Activated CD8-positive, alpha-beta memory T cell treated with anti-CD3 and anti-CD28 coated beads for 1 hour (primary cell): ENCODE measurements at places on chromosomes 4 and X.

- no peak for DNase-seq
Observed at GRCh38 chrX:14630733-14631132, 101.4 kb downstream of the GLRA2 start.

DNA sequence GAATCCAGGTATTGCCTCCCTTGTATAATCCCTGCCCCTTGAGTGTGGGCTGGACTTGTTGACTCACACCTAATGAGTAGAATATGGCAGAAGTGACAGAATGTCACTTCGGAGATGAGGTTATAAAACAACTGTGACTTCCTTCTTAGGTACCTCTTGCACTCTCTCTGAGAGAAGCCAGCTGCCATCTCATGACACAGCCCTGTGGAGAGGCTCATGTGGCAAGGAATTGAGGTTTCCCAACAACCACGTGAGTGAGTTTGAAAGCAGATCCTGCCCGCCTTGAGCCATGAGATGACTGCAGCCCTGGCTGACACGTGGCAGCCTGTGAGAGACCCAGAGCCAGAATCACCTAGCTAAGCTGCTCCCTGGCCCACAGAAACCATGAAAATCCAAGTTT is 13.5 kb downstream of the ASB11 start:
- no peak for DNase-seq

DNA sequence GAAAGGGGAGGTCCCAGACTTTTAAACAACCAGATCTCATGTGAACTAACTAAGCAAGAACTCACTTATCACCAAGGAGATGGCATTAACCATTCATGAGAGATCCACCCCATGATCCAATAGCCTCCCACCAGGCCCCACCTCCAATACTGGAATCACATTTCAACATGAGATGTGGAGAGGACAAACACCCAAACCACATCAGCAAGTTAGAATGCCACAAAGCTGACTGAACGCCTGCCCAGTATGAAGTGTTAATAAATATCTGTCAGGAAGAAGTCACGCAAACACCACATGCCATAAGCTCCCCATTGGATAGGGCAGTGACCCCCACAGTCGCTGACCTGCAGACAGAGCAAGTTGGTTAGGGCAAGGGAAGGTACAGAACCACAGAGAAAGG is 14.3 kb downstream of the SLC10A6 start:
- no peak for DNase-seq

DNA sequence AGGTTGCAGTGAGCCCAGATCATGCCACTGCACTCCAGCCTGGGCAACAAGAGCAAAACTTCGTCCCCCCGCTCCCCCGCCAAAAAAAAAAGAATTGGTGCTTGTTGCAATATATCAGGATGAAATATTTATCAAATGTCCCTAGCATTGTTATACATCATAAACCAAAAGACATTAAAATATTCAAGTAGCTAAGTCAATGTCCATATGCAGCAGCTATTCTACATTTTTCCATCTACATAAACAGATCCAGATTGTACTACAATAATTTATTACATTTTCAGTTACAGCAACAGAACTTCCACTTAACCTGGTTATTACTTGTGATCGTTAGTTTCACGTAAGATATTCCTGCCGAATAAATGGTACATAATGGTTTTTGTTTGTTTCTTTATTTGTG is 64.1 kb downstream of the ARAP2 start:
- DNase-seq = no peak
